ENCODE measurements at places on chromosomes 2 and 18. TPM values are rescaled to one million over a fixed set of nuclear protein-coding genes. Genes with fewer than 3 reads are reported as not detected.
A peak's percentile ranks its signal among the peaks of the same experiment; 100 is the strongest.

Gene ASXL2
- total RNA-seq: 54.4 TPM

Gene CYP1B1
- total RNA-seq: 12.7 TPM

Gene DLX1
- not detected for total RNA-seq

Gene PMAIP1
- 57.2 TPM for total RNA-seq

Gene TBR1
- 0.05 TPM for total RNA-seq

Gene PSTPIP2
- total RNA-seq: 23.6 TPM

Gene MC4R
- total RNA-seq: not detected

Gene RGPD3
- total RNA-seq: 0.16 TPM

Gene MPP4
- total RNA-seq: not detected

Gene CXCR2
- not detected for total RNA-seq

DNA sequence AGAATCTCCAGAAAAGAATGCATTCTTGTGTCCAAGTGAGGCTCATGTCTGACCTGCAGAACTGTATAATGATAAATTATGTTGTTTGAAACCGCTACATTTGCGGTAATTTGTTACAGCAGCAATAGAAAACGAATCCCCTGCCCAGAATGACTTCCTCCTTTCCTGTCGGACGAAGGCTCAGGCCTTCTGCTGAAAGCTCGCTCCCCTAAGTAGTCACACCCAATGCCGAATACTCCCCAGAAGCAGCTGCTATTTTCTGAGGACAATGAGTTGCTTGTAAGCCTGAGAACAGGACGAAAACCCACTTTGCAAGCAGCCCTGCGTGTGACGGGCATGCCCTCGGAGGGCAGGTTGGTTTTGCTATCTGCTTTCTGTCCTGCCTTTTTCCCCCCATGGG lies 27.7 kb upstream of the PTPN4 start:
- no peak for DNase-seq

- DNase-seq: no peak
Measured at GRCh38 chr2:69291004-69291650, 95.9 kb downstream of the GFPT1 start.

GRCh38 chr2:216535454-216535995 lies 36.9 kb downstream of the RPL37A start:
- no peak for DNase-seq

GRCh38 chr2:62222674-62223073 lies 26.8 kb downstream of the B3GNT2 start:
- no peak for DNase-seq

- no peak for DNase-seq
Measured at GRCh38 chr2:228599781-228600180, 418.3 kb upstream of the SPHKAP start.

DNA sequence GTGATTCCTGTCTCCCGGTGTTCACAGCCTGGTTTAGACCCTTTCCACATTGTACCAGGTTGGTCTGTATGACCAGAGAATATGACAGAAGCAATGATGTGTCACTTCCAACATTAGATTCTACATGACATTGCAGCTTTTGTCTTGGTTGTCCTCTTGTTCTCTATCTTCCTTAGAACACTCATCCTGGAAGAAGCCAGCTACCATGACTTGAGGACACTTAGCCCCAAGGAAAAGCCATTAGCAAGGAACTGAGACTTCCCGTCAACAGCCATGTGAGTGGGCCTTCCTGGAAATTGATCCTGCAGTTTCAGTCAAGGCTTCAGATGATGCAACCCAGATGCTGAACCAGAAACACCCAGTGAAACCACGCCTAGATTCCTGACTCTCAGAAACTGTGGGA lies 143.3 kb downstream of the MREG start:
- DNase-seq: no peak

- DNase-seq: no peak
Measured at GRCh38 chr2:181357979-181358378, 99.2 kb upstream of the ITGA4 start.

DNA sequence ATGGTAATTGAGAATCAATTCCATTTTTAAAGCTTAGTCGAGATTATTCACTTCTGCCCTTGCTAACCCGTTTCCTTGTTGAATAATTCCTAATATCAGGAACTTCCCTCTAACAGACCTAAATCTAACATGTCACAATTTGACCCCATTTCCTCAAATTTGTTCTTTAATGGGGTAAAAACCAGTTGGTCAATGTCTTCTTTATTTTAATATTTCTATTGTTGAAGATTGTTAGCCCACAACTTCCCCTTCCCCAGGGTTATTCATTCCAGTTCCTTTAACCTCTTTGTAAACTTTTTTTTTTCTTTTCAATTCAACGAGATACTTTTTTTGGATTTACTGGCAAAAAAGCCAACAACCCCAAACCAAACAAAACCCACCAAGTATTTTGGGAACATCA lies 7.3 kb downstream of the TNFRSF11A start:
- no peak for DNase-seq

GRCh38 chr2:201886504-201886903 lies 80.2 kb downstream of the CDK15 start:
- no peak for DNase-seq

DNA sequence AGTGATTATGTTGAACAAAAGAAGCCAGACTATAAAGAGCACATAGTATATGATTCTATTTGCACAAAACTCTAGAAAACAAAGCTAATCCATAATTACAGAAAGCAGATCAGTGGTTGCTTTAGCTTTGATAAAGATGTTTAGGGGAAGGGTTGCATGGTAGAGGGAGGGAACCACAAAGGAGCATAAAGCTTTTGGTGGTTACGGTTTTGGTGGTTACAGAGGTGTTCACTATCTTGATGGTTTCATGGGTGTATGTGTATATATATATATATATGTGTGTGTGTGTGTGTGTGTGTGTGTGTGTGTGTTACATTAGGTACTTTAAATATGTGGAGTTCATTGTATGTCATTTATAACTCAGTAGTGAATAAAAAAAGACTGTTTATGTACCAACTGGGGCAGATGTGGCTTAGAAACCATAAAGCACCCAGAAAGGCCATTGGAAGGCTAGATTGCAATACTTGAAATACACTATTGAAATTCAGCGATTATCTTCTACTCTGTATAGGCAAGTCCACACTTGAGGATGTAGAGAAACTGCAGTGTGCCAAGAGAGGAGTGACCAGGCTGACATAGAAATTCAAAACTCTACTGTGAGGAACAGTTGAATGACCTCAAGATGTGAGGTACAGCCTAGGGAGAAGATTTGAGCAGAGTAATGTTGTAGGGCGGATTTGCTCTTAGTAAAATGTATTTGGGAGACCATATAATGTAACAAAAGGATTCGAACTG lies 60.6 kb downstream of the CAB39 start:
- no peak for DNase-seq

DNA sequence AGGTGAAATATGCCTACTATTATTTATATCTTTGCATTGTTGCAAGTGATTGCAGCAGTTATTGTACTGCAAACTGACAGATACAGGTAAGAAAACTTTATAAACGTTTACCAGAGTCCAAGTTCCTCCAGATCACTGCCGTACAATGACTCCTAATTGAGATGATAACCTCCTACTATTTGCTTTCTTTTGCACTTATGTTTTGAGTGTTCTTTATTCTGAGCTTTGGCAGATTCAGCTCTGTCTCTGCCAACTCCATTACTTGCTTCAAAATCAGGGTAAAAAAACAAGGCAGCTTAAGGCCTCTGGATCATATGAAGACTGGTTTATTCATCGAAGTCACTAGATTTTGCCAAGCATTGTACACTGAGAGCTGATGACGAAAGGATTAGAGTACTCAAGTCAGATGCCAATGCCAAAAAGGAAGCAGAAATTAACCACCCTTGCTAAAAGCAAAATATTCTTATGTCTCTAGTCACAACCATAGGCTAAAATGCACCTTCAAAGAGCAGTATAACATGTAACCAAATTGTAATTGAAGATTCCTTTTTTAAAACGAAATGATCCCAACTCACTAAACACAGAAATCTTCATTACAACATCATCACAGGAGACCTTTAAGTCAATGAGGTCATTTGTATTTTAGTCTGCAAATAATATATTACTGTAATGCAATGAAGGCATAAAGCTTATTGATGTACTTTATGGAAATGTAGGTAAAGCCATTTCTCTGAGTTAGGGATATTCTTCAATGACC lies 10.5 kb upstream of the IKZF2 start:
- no peak for DNase-seq

DNA sequence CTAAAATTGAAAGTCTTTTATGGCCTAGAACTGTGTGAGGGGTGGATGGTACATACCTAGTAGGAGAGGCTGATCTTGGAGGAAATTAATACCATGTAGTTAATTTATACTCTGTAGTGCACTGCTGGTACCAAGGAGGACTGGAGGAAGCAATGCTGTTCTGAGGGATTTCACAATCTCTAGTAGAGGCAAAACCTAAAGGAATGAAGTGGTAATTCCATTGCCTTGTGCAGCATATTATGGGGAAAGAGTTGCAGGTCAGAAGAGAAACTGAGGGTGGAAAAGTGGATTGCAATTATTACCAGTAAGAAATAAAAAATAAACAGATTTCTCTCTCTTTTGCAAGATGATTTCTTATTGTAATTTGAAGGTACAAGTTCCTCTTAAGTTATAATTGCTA lies 2.2 kb downstream of the ABI2 start:
- no peak for DNase-seq

DNA sequence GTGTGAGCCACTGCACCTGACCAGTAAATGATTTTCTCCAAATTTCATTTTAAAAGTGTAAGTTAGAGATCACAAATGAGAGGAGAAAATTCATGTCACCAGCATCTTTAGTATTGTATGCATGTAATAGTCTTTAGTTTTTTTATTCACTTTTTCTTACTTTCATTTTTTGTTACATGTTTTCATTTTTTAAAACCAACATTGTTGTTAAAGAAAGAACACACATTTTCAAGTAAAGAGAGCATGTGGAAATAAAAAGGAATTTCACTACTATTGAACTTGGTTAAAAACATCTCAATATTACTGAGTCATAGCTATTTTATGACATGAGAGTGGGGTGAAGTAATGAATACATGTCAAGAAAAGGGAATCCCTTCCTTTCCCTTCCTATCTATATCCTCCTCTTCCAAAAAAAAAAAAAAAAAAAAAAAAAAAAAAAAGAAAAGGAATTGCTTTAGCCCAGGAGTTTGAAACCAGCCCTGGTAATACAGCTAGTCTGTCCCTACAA lies 29.1 kb upstream of the PMAIP1 start:
- no peak for DNase-seq

- no peak for DNase-seq
Measured at GRCh38 chr2:15243762-15244161, 317.4 kb downstream of the NBAS start.

DNA sequence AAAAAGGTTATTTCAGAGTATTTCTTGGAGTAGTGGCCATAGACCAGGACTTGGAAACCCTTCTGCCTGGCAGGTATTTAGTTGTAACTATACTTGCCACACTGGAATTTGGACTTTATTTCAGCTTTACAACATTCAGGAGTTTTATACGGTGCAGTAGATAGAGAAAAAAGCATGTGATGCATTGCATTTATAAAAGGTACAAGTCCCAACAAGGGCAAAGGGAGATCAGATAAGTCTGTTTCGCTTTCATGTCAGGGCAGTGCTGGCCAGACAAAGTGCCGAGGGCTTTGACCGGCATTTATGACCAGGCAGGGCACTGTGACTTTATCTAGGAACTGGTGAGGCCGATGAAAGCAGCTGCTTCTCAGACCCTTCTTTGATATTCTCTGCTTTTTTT lies 145.4 kb downstream of the RTN4 start:
- no peak for DNase-seq

DNA sequence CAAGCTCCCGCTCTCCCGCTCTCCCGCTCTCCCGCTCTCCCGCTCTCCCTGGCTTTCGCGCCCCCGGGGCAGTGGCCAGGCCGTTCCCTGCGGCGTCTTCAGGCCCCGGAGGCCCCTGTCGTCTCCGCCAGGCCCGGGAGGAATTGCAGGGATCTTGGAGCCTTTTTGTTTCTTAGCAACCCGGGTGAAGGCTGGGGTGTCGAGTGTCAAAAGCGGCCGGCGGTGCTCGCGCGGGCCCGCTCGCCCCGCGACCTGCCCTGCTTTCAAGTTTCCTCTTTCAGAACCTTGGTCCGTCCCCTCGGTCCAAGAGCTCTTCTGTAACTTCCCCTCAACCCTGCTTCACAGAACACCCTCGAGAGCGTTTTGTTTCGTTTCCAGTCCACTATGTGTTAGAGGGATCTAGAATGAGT lies 1.4 kb downstream of the RNF138 start:
- DNase-seq: peak; percentile 37

- DNase-seq: no peak
Measured at GRCh38 chr2:28801726-28802125, 8.9 kb upstream of the SPDYA start.

DNA sequence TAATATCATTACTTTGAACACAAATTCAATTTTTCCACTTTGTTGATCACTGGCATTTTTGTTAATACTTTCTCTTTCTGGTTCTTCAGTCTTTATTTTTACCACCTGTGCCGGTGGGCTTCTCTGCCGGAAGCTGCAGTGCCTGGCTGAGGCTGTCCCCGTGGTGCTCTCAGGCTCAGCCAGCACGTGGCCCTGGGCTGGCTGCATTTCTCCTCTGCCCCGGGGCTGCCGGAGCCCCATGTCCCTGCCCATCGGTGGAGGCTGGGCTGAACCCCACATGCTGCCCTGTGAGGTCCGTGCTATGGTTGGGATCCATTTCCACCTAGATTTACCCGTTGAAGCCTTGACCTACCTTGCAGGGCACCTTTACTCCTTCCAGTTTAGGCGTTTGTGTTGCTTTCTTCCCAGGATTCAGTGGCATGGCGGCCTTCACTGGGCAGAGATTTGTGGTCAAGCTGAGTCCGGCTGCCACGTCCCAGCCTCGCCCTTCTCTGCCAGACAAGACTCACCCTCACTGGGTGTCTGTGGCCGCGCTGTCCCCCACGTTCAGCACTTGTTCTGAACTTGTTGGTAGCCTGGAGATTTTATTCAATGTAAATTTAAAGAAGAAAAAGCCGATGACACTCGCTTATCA lies 12.8 kb upstream of the TMEM18 start:
- no peak for DNase-seq

DNA sequence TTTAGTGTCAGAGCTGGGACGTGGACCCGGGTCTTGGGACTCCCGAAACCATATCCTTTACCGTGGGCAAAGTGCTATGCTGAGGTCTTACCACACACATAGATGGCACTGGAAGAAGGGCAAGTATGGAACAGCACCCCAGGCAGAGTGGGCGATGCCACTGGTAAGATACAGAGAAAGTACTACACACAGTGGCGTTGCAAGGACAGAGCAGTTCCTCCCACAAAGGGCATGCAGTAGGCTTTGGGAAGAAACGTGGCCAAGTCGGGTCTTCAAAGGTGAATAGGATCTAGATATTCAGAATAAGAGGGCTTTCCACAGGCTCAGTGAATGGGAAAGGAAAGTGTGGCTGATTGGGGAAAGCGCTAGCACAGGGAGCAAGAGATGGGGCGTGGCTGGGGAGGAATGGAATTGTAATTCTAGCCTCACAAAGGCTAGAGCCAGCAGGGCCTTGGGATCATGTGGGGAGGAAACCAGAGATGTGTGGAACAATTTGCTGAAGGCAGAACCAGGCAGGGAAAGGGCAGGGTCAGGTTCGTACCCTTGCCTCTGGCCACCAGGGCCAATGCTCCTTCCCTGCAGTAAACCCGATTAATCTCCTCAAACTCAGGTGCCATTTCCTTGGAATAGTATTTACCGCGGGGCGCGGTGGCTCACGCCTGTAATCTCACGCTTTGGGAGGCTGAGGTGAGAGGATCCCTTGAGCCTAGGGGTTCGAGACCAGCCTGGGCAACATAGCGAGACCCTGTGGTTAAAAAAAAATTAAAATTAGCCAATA lies 36.0 kb downstream of the PCBP1 start:
- DNase-seq: no peak

GRCh38 chr18:8718401-8718913 lies 13.1 kb downstream of the MTCL1 start:
- DNase-seq: no peak
